ENCODE measurements at places on chromosomes 16 and 17.

DNA sequence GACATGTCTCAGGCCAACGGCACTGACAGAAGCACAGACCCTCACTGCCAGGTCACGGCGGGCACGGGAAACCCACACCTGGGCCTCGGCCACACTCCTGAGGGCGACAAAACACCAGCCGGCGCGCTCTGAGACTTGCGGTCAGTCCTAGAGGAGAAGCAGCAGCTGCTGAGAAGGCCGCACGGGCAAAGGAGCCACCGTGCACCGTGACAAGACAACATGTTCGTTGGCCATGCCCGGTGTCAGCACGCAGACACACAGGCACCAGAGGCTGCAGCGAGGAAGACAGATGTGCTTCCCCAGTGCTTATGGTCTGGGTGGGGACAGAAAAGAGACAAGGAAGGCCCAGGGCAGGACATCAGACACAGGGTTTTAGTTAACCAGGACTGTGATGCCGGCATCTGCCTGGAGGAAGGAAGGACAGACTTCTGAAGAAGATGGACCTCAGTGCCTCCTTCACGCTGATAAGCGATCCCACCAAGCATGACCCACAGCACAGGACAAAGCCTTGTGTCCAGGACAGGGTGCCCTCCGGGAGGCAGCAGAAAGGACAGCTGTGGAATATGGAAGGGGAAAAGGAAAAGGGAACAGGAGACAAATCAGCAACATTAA is 84.0 kb downstream of the ANKRD11 start:
- DNase-seq = no peak

- DNase-seq = peak; percentile 58
Observed at GRCh38 chr16:89314357-89314756, 96.9 kb downstream of the ZNF778 start.

DNA sequence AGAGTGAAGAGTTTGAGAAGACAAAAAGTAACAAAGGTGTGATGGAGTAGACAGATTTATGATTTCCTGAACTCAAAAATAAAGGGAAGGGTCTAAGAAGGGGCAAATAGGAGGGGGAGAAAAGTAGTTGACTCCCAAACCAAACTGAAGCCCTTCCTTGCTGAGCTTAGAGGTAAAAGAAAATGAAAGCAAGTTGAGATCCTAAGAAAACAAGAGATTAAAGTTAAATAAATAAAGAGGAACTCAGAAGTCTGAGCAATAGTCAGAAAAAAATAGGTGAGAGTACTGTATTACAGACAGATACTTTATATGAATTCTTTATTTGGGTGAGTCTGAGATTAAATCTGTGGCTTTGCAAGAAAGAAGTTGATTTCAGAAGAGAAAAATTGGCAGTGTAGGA is 3.3 kb upstream of the PSMD12 start:
- DNase-seq = no peak

DNA sequence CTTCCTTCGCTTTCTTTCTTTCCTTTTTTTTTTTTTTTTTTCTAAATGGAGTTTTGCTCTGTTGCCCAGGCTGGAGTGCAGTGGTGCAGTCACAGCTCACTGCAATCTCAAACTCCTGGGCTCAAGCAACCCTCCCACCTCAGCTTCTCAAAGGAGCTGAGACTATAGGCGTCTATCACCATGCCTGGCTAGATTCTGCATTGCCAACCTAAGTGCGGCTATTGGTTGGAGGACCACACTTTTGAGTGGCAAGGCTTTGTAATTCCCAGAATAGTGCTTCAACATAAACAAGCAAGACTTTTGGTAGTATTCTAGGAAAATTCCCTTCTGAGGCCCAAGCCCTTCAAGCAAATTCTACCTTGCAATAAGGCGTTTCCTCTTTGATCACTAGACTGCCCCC is 107.8 kb downstream of the YPEL2 start:
- no peak for DNase-seq

DNA sequence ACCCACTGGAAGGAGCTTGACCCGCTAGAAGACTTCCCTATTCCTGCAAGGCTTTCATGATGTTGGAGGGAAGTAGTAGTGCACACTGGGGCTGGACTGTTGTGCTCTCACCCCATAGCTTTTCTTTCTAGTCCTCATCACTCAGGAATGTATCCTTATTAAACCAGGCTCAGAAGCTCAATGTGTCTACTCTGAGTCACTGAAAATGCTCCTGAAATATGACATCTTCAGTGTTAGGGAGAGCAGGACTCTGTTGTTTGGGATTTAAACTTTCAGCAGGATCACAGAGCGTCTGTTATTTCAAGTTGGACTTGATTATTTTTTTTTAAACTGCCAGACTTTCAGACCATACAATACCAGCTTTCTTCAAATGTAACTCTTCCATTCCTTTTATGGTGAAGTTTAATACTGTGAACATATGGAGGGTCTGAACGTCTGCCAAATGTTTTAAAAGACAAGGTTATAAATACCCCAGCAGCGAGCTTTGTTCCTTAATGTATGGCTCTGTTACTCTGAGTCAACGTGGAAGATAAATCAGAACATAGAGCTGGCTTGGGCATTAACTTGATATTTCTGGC is 257.5 kb downstream of the CDH11 start:
- peak; percentile 71 for DNase-seq

GRCh38 chr17:4536742-4537411 is 18.3 kb downstream of the MYBBP1A start:
- DNase-seq = peak; percentile 93

DNA sequence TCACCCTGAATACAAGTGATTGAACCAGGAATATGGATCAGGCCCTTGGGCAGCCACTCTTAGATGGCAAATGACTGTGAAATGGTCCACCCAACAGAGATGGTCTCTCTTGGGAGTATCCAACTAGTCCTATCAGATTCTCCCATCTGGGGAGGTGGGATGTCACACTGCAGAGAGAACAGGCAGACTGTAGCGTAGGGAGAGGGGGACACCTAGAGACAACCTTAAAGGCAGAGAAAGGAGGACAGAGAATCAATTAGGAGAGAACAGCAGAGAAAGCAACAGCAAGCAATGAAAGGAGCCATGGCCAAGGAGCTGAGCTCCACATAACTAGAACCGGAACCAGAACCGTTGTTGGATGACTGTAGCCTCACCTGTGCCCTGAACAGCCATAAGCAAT is 37.2 kb downstream of the IQCK start:
- DNase-seq = no peak

GRCh38 chr17:11251561-11252107 is 10.6 kb downstream of the SHISA6 start:
- no peak for DNase-seq

DNA sequence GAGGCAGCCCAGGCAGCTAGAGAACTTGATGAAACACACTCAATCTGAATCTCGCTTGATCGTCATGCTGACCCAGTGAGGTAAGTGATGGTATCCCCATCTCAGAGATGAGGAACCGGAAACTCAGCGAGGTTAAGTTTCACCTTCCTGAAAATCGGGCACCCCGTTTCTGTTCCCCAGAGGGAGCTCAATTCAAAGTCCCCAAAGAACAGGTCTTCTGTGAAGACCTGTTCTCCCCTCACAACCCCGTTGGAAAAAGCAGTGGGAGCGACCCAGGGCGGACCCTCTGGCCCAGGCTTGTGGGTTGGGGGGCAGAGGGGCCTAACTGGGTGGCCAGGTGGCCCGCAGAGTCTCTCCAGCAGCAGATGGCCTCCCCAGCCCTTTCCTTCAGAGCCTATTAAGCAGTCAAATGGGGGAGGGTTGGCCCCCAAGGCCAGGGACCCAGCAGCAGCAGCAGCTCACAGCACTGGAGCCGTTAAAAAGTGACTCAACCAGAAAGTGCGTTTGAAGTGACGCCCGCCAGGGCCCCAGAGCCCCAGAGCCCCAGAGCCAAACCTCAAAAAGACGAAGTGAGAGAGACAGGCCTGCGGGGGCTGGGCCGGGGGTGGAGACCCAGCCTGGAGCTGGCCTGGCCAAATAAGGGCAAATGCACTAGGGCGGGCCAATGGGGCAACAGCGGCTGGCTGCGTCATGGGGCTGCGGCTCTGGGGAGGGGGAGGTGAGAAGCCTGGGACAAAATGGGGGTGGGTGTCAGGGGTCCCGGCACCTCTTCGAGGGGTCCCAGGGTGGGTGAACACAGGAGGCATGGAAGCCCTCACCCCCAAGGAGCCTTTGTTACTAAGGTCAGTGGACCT is 9.2 kb upstream of the TSPOAP1 start:
- peak; percentile 98 for DNase-seq

- peak; percentile 100 for DNase-seq
Observed at GRCh38 chr17:82931699-82932517, 92.1 kb upstream of the ZNF750 start.

GRCh38 chr16:72120026-72120425 is 26.4 kb downstream of the DHX38 start:
- no peak for DNase-seq

DNA sequence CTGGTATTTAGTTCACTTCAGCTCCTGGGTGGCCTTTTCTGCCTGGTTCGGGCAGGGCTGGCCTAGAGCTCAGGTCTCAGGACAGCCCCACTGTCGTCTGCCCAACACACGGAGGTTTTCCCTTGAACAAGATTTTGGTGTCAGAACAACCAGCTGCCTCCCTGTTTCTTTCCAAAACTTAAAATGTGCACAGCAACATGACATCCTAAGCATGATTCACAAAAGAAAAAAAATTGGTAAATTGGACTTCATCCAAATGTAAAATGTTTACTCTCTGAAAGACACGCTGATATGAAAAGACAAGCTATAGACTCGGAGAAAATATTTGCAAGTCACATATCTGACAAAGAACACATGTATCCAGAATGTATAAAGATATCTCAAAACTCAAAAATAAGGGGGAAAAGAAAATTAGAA is 197.8 kb upstream of the CHMP6 start:
- peak; percentile 88 for DNase-seq

DNA sequence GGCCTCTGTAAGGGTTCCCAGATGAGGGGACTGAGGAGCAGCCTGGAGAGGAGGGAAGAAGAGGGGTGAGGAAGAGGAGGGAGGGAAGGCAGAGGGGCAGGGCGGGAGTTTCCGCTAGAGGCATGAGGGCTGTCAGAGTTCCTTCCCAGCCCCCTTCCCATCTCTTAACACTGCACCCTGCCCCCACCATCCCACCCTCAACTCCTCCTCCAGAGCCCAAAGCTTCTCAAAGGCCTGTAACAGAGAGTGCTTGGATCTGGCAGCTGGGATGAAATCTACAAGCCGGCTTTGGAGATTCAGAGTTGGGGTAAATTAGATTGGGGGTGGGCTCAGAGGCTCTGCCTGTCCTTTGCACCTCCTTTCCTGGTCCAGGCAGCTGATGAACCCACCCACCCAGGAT is 57.3 kb upstream of the DLX4 start:
- no peak for DNase-seq

GRCh38 chr17:62825182-62825581 is 17.1 kb upstream of the MARCHF10 start:
- DNase-seq = no peak

GRCh38 chr17:40459636-40460603 is 16.7 kb downstream of the IGFBP4 start:
- peak; percentile 68 for DNase-seq

DNA sequence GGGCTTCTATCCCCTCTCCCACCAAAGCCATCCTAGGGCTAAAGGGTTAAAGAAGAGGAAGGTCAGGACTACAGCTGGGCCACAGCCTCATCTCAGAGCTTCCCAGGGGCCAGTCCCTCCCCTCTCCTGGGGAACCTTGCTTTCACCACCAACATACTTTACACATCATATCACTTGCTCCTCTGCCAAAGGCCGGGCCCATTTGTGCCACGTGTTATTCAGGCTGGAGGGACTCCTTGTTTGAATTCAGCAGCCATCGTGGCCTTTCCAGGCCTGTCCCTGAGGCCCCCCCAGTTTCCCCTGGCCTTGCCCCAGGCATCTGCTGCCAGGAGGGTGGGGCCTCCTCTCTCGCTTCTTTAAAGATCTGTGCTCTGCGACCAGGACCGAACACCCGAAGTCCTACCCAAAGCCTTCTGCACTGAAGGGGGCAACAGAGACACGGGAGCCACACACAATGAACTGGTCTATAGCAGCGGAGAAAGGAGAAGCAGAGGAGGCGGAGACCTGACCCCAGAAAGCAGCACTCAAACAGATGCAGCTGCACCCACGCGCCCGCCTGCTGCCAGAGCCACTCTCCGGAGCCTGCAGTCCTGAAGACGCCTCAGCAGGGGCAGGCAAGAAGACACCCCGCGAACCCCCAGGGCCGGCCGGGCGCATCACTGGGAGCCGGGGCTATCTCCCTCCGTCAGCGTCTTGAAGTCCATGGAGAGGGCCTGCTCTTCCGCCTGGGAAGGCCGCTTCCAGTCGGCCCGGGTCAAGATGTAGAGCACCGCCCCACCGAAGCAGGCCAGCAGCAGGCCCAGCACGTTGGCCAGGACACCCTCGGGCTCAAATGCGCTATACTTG is 12.1 kb downstream of the CYB561 start:
- DNase-seq = peak; percentile 99

DNA sequence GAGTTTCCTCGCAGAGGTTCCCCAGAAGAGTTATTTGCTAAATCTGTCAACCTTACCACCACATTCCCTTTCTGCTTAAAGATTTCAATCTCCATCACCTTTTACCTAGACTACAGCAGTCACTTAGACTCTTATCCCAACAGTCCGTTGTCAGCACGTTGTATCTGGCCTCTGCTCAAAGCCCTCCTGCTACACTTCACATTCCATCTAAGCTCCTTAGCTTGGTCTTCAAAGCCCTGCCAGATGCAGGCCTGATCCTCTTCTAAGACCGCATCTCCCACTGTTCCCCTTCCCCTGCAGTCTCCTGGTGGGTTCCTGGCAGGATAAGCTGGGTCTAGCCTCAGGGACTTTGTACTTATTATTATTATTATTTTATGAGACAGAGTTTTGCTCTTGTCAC is 10.3 kb upstream of the SRCAP start:
- DNase-seq = no peak

DNA sequence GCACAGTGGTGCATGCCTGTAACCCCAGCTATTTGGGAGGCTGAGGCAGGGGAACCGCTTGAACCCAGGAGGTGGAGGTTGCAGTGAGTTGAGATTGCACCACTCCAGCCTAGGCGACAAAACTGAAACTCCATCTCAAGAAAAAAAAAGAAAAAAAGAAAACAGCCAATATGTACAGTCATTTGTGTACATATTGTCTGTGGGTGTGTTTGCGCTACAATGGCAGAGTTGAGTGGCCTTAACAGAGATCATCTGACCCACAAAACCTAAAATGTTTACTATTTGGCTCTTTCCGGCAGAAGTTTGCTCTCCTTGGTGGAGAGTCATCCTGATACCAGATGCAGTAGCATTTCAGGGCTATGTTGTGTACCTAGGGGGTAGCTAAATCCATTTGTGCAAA is 57.9 kb downstream of the ARSG start:
- no peak for DNase-seq

DNA sequence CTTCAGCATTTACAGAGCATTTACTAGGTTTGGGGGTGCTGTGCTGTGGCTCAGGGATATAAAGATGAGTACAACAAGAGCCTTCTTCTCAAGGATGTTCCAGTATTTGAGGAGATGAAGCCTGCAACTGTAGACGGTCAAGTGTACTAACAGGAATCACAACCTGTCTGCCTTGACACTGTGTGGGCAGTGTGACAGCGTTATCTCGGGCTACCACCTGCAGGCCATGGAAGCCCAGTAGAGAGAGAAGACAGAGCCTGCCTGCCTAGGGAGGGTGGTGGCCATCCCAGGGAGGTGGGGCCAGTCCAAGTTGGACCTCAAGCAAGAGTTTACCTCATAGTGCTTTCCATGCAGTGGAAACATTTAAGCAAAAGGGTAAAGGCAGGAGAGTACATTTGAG is 215.1 kb upstream of the ASIC2 start:
- DNase-seq = no peak

GRCh38 chr16:14338236-14338635 is 267.1 kb downstream of the MRTFB start:
- DNase-seq = no peak

- DNase-seq = peak; percentile 48
Observed at GRCh38 chr17:42310787-42311215, 22.5 kb downstream of the STAT5A start.

All from osteoblast (primary cell).